ENCODE measurements at places on chromosomes 13 and 19.

DNA sequence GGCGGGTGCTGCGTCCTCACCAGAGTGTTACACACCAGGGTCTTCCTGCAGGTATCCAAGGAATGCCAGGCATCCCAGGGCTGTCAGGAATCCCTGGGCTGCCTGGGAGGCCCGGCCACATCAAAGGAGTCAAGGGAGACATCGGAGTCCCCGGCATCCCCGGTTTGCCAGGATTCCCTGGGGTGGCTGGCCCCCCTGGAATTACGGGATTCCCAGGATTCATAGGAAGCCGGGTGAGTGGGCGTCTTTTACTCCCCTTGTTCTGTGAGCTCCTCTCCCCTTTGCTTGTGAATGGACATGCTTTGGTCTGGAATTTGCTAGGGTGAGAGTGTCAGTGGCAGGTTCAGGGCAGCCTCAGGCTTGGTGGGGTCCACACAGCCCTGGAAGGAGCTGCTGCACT is 75.9 kb downstream of the RAB20 start:
- no peak for DNase-seq

- no peak for DNase-seq
Measured at GRCh38 chr19:5444431-5444830, 10.8 kb upstream of the ZNRF4 start.

GRCh38 chr13:74037762-74038161 is 96.4 kb downstream of the KLF12 start:
- DNase-seq, result no peak

DNA sequence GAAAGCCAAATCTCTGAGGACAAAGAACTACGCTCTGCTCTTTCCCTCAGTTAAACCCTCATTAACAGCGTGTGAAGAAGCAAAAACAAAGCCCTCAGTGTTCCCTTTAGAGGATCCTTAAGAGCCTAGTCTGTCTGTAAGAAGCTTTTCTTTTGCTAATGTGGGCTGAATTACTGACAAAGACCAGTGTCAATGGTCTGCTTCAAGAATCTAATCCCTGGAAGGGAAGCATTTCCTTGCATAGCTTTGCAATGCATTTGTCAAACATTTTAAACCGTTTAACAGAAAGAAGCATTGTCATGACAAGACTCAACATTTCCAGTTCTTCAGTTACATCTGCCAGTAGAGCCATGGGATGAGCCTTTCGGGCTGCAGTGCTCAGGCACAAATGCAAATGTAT is 64.9 kb downstream of the EDNRB start:
- DNase-seq, result no peak

GRCh38 chr13:76646946-76647345 is 239.3 kb downstream of the KCTD12 start:
- no peak for DNase-seq

GRCh38 chr13:109695402-109696190 is 90.8 kb downstream of the IRS2 start:
- DNase-seq, result no peak
